Endothelial cell (in vitro differentiated cells): ENCODE measurements at places on chromosomes 1 and 21.
A peak's percentile ranks its signal among the peaks of the same experiment; 100 is the strongest.

DNA sequence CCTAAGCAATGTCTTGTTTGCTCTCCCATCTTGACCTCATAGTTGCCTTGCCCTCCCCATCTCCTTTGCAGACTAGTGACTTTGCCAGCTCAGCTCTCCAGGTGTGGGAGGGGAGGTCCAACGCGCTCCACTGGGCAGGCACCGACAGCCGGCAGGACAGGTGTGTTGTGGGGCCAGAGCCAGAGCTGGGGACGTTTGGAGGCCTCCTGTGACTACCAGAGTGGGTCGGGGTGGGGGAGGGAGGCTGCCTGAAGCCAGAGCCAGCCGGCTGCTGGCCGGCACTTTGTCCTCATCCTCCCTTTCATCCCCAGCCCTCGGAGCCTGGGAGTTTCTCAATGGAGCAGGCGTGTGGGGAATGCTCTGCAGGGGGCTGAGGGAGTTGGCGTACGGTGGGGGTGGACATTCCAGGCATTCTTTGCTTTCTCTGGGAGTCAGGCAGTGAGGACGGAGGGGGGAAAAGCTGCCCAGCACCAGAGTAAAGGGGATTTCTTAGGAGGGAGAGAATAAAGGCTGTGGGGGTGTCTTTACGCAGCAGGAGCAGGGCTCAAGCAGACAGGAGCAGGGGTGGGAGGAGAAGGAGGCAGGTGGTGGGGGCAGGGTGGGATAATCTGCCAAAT lies 20.2 kb downstream of the NUAK2 start:
- DNase-seq, result peak; percentile 68

DNA sequence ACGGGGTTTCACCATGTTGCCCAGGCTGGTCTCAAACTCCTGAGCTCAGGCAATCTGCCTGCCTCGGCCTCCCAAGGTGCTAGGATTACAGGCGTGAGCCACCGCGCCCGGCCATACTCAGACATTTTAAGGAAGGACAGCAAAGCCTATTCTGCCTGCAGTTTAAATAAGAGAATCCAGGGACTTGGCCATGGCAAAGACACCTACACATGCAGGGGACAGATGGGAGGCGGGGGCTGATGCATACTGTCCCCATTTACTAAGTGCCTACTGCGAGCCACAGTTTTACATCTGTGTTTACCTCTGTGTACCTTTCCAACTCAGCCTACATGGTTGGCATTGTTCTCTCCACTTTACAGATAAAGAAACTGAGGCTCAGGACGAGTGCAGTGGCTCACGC lies 25.4 kb downstream of the LDLRAD2 start:
- DNase-seq, result no peak

- no peak for DNase-seq
Observed at GRCh38 chr1:224726441-224727182, 110.5 kb downstream of the CNIH3 start.

DNA sequence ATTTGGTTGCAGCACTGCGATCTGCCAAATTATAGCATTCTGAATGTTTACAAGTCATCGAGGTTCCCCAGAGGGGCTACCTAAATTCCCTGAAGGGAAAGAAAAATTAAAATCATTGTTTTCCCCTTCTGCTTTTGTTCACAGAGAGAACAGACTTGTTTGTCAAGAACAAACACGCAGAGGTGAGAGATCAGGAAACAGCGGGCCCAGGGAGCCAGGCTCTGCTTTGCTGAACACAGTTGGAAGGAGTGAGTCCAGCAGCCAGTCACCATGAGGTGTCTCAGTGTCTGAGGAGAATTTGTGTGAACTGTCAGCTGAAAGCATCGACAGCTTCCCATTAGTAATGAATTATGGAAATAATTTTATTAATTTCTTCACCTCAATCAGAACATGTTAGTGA lies 52.5 kb downstream of the RWDD3 start:
- DNase-seq, result no peak

DNA sequence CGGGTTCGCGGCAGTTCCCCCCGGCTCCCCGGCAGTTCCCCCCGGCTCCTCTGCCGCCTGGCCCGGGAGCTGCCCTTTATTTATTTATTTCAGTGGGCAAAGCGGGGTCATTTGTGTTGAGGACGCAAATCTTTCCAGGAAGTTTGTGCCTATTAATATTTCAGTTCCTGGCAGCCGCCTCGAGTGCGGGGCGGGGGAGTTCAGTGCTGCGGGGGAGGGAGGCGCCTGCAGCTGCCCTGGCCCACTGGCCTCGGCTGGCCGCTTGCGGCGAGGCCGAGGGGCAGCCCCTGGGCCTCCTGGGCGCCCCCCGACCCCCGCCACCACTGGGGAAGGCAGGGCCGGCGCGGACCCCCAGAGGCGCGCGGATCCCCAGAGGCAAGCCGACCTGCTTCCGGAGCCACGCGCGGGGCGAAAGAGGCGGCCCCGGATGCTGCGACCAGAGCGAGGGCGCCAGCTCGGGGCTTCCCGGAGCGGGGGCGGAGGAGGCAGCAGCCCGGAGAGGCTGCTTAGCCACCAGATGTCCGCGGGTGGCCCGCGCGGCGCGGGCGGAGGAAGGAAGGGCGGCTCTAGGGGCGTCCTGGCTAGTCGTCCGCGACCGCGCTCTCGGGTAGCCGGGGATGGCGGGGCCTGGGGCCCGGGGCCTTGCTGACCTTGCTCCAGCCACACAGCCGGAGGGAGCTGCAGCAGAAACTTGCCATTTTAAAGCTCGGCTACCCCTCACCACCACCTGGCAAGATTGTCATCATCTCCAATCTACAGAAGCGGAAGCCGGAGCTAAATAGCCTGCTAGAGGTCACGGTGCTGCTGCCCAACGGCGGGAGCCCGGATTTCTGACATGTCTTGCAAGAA lies 48.0 kb downstream of the H3-3A start:
- DNase-seq, result peak; percentile 61

GRCh38 chr1:232766904-232767303 lies 38.3 kb upstream of the MAP10 start:
- no peak for DNase-seq

- DNase-seq, result no peak
Observed at GRCh38 chr1:177476676-177477075, 305.9 kb downstream of the BRINP2 start.

- peak; percentile 46 for DNase-seq
Observed at GRCh38 chr1:51535006-51535592, 16.0 kb upstream of the EPS15 start.

DNA sequence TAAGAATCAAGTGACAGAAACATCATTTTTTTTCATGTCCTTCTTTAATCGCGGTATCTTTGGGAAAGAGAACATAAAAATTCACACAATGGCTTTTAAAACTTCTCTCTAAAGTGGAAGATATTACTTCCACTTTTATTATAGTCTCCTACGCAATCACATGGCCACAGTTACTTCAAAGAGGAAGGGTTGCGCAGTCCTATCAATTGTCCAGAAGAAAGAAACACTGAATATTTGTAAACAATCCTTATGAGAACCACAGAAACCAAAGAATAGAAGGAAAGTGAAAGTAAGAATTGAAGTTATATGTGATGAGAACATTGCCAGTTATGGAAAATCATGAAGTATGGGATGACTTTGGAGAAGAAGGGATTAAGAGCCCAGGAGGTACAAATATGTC lies 32.6 kb downstream of the CFH start:
- DNase-seq, result no peak

GRCh38 chr1:72781038-72781437 lies 498.7 kb upstream of the NEGR1 start:
- DNase-seq, result no peak

DNA sequence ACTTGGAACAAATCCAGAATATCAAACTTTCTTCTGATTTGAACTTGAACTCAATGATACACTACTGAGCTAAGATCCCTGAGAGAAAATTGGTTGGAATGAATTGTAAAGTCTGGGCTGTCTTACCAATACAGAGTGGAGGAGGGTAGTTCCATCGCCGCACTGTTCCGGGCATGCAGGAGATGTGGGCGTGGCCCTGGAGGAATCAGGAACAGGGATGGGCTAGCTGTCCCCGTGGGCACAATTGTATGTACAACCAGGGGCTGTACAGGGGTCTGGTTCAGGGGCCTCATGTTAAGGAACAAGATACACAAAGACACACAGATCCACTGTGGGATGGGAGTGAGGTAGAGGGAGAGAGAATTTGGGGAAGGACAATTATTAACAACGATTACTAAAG lies 144.3 kb downstream of the ZSCAN20 start:
- DNase-seq, result no peak

DNA sequence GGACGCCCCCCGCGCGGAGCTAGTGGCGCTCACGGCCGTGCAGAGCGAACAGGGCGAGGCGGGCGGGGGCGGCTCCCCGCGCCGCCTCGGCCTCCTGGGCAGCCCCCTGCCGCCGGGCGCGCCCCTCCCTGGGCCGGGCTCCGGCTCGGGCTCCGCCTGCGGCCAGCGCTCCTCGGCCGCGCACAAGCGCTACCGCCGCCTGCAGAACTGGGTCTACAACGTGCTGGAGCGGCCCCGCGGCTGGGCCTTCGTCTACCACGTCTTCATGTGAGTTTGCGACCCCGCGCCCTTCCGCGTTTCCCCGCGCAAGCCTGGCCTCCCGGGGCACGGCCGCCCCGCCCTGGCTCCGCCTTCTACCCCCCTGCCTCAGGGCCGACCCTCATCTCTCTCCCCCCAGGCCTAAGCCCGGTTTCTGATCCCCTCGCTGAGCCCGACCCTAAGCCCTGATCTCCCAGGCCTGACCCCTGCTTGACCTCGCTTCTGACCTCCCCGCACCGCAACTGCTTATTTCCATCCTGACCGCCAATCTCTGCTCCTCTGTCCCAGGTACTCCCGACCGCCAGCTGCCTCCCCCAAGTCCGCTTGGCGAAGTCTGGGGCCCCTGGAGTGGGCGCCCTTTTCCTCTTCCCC lies 669 bp downstream of the KCNQ4 start:
- peak; percentile 36 for DNase-seq

GRCh38 chr1:152014943-152015342 lies 21.3 kb upstream of the S100A10 start:
- no peak for DNase-seq
